ENCODE measurements at places on chromosomes 6 and 20.

- DNase-seq, result no peak
These were observed 243.5 kb downstream of the GMPR start for GRCh38 chr6:16481697-16482399.

- DNase-seq, result no peak
These were observed 23.0 kb downstream of the KCNK5 start for GRCh38 chr6:39206250-39206721.

- no peak for DNase-seq
These were observed 186.8 kb downstream of the CDH26 start for GRCh38 chr20:60144974-60145527.

- DNase-seq, result no peak
These were observed 41.4 kb downstream of the MYT1 start for GRCh38 chr20:64205611-64206026.

GRCh38 chr20:24620937-24621519 lies 151.6 kb downstream of the SYNDIG1 start:
- no peak for DNase-seq

GRCh38 chr6:69813508-69813907 lies 16.7 kb upstream of the LMBRD1 start:
- no peak for DNase-seq

DNA sequence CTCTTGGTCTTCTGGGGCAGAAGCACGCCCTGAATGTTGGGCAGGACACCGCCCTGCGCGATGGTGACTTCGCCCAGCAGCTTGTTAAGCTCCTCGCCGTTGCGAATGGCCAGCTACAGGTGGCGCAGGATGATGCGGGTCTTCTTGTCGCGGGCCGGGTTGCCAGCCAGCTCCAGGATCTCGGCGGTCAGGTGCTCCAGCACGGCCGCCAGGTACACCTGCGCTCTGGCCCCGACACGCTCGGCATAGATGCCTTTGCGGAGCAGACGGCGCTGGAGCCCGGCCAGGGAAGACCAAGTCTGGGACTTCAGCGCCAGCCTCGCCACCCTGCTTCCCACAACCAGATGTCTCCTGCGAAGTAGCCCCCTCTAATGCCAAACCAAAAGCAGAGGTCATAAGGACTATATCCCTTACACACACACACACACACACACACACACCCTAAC lies 8.0 kb upstream of the SLC17A3 start:
- DNase-seq, result peak; percentile 4

DNA sequence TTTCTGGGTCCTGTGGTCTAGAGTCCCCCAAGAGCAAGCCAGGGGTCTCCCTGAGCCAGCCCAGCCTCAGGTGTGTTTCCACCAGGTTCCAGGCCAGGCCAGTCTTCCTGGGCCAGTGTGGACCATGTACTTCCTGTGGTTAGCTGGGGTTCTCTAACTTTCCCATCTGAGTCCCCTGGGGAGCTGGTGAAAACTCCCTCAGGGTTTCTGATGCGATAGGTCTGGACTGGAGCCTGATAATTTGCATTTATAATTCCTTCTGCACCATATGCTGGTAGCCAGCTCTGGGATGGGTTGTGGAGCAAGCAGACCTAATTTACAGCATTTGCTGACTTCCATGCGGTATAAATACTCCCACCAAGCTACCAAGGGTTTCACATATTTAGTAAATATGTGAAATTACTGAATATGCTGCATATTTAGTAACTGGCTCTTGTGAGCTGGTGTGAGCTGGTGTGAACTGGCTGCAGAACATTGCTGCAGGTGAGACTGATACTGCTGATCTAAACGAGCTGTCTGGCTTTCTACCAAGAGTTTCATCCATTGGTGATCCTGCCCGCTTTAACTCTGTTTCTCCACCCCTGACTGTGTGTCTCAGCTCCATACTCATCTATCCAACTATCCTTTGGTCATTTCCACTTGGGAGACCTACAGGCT lies 62.6 kb downstream of the RIN2 start:
- no peak for DNase-seq

- DNase-seq, result peak; percentile 58
These were observed 116.6 kb downstream of the RNF144B start for GRCh38 chr6:18503593-18504231.

Data from germinal center (tissue), 1 donor.